Stimulated activated CD4-positive, alpha-beta T cell treated with anti-CD3 and anti-CD28 coated beads, TNF-alpha, amount 100 ng/mL, for 48 hours (primary cell): ENCODE measurements at places on chromosomes 6 and 20.

GRCh38 chr6:111718990-111719389, 113.3 kb upstream of the TRAF3IP2 start:
- no peak for DNase-seq

- DNase-seq = no peak
Observed at GRCh38 chr6:38164671-38165108, 345.2 kb downstream of the ZFAND3 start.

GRCh38 chr6:143647191-143647590, 30.6 kb upstream of the PHACTR2 start:
- no peak for DNase-seq

DNA sequence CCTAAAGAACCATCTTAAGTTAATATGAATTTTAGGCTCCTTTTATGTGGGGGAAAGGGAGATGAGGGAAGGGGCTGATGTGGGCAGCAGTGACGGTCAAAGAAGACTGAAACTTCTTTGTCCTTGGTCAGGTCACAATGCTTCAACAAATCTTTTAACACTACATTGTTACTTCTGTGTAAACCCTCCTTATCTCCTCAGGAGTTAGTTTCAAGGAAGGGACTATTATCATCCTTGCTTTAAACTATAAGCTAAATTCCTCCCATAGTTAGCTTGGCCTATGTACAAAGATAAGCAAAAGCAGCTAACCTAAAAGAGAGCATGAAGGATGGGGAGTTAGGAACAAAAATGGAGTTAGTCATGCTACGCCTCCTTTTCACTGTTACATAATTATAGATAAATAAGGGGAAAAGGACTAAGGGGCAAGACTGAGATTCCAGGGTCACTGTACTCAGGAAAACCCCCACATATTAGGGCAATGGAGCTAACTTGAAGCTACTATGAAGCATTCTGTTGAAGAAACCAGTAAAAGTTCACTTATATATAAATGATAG, 172.7 kb upstream of the RUNX2 start:
- no peak for DNase-seq

GRCh38 chr20:63409834-63410435, 48.8 kb upstream of the CHRNA4 start:
- DNase-seq = no peak

DNA sequence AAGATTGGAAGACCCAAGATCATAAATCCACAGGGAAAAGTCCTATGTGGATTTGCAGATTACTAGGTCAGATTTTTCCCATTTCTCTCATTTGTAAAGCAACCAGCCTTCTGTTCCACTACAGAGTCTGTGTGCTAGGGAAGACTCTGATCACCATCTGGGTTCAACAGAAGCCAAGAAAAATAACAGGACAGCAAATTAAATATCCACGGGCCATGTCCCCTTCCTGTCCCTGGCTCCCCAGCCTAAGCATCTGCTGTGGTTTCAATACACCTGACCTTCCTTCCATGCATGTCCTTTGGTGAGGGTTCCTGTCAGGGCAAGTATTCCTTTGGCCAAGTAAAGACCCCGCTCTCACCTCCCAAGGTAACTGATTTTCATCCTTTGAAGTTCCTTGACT, 558.8 kb downstream of the KIF16B start:
- DNase-seq = no peak

GRCh38 chr6:163147994-163148393, 266.5 kb upstream of the QKI start:
- no peak for DNase-seq

DNA sequence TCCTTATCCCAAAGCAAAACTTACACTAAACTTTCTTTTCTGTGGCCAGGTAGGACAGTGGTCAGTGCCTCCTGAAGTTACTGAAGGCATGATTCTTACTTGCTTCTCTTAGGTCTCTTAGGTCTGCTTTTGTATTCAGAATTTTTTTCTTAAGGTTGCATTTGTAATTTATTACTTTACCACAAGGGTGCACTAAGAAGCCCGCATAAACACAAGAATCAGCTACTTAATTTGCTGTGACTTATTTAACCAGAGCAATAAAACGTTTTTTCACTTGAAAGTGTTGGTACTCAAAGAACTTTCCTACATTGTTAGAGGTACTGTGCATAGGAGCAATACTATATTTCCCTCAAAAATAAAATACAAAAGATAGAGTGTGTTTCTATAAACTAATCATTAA, 75.4 kb upstream of the LAMA2 start:
- no peak for DNase-seq

GRCh38 chr6:15058200-15059061, 187.4 kb upstream of the JARID2 start:
- no peak for DNase-seq

- DNase-seq = no peak
Observed at GRCh38 chr20:2093159-2093781, 8.4 kb upstream of the STK35 start.

DNA sequence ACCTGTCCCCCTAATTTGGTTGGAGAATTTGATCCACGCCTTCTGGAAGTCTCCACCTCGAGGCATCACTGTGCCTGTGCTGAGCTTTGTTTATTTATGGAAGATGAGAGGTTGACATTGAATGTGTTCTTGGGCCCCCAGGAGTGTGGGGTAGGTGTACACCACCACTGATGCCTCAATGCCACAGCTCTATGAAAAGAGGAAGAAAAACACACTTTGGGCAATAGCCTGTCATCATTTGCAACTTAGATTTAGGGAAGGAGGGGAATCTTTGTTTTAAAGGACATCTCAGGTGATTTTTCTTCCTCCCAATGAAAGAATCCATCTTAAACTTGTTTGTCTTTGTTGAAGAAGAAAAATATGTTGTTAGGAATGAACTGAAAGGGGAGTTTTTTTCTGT, 42.6 kb downstream of the TBC1D7 start:
- no peak for DNase-seq

GRCh38 chr6:134029495-134030455, 22.6 kb downstream of the SLC2A12 start:
- no peak for DNase-seq

DNA sequence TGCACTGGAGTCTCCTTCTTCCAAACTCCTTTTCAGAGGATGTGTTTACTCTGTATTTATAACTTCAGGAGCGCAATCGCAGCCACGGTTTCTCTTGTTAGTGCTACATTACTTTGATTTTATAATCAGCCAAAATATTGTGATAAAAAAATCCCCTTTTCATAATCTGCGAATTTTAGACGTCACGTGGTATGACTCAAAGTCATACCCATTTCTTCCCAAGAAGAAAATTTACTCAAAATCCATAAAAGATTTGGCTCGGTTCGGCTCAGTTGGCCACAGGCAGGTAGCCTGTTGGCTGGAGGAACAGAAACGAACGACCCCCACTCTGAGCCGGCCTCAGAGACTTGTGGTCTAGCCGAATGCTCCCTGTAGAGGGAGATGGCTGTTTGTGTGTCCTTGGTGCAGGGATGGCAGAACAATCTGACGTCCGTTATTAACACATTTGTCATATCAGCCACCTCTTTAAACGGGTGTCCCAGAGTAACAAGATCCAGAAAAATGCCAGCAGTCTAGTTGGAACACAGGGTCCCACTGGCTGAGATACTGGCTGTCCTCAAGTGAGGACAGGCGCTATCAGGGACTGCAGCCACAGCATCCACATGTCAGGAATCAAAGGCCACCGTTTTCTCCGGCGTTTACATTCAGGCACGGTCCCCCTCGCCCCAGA, 247.6 kb downstream of the DLL1 start:
- no peak for DNase-seq

DNA sequence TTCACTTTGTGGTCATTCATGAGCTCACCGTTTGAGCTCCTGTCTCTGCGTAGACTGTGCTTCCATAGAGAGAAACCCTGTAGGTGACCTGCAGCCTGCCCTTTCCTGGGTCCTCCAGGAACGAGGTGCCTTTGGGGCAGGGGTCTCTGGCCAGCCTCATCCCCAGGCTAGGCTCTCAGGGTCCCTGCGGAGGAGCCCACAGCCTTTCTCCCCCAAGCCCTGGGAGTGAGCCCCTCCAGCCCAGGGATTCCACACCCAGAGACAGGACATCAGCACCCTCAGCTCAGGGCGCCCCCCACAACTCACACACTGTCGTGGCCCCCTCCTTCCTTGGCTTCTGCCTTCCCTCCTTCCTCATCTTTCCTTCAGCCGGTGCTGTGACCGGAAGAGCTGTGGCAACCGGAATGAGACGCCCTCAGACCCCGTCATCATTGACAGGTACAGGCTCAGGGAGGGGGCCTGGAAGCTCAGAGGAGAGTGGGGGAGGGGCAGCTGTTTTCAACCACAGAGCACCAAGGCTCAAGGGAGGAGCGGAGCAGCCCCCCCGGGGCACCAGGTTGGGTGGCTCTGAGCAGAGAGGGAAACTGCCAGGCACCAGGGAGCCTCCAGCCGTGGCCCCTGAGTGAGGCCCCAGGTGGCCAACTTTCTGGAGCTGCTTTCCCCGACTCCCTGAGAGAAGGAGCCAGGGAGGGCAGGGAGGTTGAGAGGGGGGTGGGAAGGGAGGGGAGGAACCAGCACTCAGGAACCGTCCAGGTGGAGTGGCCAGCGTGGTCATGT, 16.8 kb downstream of the EBF4 start:
- DNase-seq = no peak

DNA sequence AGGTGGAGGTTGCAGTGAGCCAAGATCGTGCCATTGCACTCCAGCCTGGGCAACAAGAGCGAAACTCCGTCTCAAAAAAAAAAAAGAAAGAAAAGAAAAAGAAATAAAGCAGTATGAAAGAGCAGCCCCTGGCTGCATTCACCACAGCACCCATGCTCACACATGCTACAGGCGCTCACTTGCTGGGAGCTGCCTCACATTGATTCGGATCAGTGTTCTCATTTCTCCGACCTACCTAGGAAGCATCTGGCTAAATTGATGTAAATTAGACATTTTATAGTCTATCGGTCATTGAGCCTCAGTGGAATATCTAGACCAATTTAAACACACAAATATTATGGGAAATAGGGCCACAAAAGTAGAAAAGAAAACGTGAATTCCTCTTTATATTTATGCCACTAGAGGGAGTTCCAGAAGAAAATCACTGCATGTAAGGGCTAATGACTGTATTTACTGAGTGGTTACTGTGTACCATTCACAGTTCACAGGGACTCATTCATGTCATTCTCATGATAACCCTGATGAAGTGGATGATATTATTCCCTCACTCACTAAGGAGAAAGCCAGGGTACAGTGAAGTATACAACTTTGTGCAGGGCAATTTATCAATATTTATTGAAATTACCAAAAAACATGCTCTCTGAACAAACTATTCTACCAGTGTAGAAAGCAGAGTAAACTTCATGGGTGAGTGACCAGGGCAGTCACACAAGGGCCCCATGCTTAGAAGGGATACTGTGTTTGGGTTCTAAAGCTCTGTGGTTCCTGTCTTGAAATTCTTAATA, 5.3 kb upstream of the MOG start:
- no peak for DNase-seq

GRCh38 chr6:152642578-152643375, 5.6 kb upstream of the SYNE1 start:
- DNase-seq = no peak

- DNase-seq = no peak
Observed at GRCh38 chr6:18277237-18278006, 13.1 kb upstream of the DEK start.

- DNase-seq = no peak
Observed at GRCh38 chr6:158311626-158312025, 639 bp upstream of the TULP4 start.

DNA sequence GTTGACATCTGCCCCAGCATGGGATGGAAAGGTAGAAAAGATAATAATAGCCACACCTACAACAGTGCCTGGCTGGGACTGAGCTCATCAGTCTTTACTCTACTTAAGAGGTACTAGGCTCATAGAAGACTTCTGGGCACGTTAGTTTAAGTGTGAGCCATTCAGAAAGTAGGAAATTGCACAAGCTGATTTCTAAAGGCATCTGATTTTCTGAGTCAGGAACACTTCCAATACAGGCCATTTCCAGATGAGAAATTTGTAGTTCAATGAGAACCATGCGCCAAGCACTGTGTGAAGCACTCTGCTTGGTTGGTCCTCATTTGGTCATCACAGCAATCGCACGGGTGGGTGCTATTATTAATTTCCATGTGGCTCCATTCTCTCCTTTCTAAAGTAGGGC, 42.3 kb downstream of the MOCS1 start:
- no peak for DNase-seq

DNA sequence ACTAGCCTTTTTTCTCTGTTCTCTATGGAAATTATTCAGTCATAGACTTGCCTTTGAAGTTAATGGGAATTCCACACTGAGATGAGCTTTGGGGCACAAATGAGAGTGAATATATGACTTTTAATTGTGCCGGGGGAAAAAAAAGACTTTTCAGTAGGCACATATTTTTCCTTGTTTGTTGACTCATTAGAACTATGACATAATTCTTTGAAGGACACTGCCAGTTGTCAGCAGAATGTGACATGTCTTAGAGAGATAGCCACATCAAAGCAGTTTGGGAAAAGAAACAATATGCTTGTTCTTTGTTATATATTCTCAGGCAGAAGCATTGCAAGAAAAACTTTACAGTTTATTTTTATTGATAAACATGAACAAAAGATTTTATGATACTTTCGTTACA, 138.3 kb downstream of the COL9A1 start:
- no peak for DNase-seq

DNA sequence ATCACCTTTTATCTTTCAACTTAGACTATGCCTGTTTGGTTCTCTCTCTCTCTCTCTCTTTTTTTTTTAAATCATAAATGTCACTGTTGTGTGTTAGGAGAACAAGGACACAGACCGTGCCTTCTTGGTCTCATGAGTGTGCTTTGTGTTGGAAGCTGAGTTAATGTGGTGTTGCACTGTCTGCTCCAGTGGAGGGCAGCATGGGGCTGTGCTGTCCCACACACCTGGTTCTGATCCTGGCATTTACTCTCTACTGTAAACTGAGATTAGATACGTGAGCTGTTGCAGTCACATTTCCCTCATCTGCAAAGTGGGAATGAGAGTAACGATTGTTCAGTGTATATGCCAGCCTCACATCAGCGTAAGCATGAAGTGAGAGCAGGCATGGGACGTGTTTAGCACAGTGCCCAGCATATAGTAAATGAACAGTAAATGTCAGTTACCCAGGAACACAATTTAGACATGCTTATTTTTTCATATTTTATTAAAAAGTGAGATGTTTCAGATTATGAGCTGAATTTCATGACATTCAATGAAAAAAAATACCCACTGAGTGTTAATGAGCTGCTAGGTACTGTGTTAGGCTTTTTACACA, 161.1 kb downstream of the FARS2 start:
- no peak for DNase-seq

GRCh38 chr6:167336844-167337630, 12.2 kb downstream of the TTLL2 start:
- DNase-seq = no peak

DNA sequence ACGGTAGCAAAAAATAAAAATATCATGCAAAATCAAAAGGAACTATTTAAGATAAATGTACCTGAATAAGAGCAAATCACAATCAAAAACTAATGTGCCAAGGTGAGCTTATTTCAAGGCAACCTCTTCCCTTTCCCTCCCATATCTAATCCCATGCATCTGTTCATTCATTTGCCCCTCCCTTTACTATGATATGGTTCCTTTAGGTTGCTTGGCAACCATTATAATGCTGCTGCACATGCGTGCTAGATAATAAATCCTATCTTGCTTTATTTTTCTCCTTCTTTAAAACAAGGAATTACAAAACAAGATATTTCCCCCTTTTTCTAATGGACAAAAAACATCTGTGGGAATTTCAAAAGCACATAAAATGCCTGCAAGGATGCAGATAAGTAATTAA, 318.2 kb upstream of the POU3F2 start:
- no peak for DNase-seq

GRCh38 chr6:103042336-103042735, 1648.8 kb downstream of the GRIK2 start:
- no peak for DNase-seq
